ENCODE measurements at places on chromosomes 13 and 19. TPM values are rescaled to one million over a fixed set of nuclear protein-coding genes. Genes with fewer than 3 reads are reported as not detected.

ACP7 gene
- not detected for polyA plus RNA-seq

SLC27A5 gene
- polyA plus RNA-seq, result 25.8 TPM

EPN1 gene
- 17.9 TPM for polyA plus RNA-seq

ABCC4 gene
- polyA plus RNA-seq, result 15.4 TPM

CD70 gene
- polyA plus RNA-seq, result 348 TPM

NCAN gene
- polyA plus RNA-seq, result 0.20 TPM

NKPD1 gene
- not detected for polyA plus RNA-seq

LYPD3 gene
- not detected for polyA plus RNA-seq

KLK2 gene
- 1.6 TPM for polyA plus RNA-seq

NLRP5 gene
- polyA plus RNA-seq, result not detected

ZNF575 gene
- 1.6 TPM for polyA plus RNA-seq

ARHGAP45 gene
- 76.1 TPM for polyA plus RNA-seq

MBD3L2 gene
- polyA plus RNA-seq, result not detected

ZNF418 gene
- polyA plus RNA-seq, result 0.39 TPM

UHRF1 gene
- polyA plus RNA-seq, result 101 TPM

ACER1 gene
- polyA plus RNA-seq, result not detected

ARHGEF1 gene
- 89.7 TPM for polyA plus RNA-seq

ZNF222 gene
- 2.4 TPM for polyA plus RNA-seq

ZNF304 gene
- 6.6 TPM for polyA plus RNA-seq

CBARP gene
- polyA plus RNA-seq, result 0.18 TPM

ZNF790 gene
- 3.2 TPM for polyA plus RNA-seq

THSD8 gene
- polyA plus RNA-seq, result 32.6 TPM

TMEM38A gene
- 17.1 TPM for polyA plus RNA-seq

ZNF560 gene
- polyA plus RNA-seq, result 0.16 TPM

SPART gene
- 65.9 TPM for polyA plus RNA-seq

ZNF439 gene
- polyA plus RNA-seq, result 1.7 TPM

RFPL4A gene
- not detected for polyA plus RNA-seq

CYSLTR2 gene
- polyA plus RNA-seq, result not detected

KCNN1 gene
- 0.16 TPM for polyA plus RNA-seq

DACT3 gene
- polyA plus RNA-seq, result 0.05 TPM

GPC5 gene
- polyA plus RNA-seq, result not detected

SERPINE3 gene
- not detected for polyA plus RNA-seq

CGB7 gene
- polyA plus RNA-seq, result 0.06 TPM

NPAS1 gene
- 0.53 TPM for polyA plus RNA-seq

NUFIP1 gene
- polyA plus RNA-seq, result 9.8 TPM

ZIC2 gene
- polyA plus RNA-seq, result 0.05 TPM

CD79A gene
- 308 TPM for polyA plus RNA-seq

SELENOW gene
- polyA plus RNA-seq, result 95.4 TPM

OR7D4 gene
- not detected for polyA plus RNA-seq

SRRM5 gene
- 0.38 TPM for polyA plus RNA-seq

FBXW9 gene
- 13.7 TPM for polyA plus RNA-seq

CERS1 gene
- not detected for polyA plus RNA-seq

ZNF534 gene
- 0.39 TPM for polyA plus RNA-seq

NR2C2AP gene
- 29.0 TPM for polyA plus RNA-seq

IQCN gene
- polyA plus RNA-seq, result not detected

SIGLEC9 gene
- polyA plus RNA-seq, result not detected

IL27RA gene
- 40.8 TPM for polyA plus RNA-seq

CCDC8 gene
- not detected for polyA plus RNA-seq

PIP5K1C gene
- polyA plus RNA-seq, result 6.2 TPM

ZNF468 gene
- 7.2 TPM for polyA plus RNA-seq

CYP2F1 gene
- not detected for polyA plus RNA-seq

DNMT1 gene
- polyA plus RNA-seq, result 300 TPM

PRKCSH gene
- polyA plus RNA-seq, result 46.1 TPM

RHPN2 gene
- polyA plus RNA-seq, result 3.1 TPM
